ENCODE measurements at places on chromosomes 2 and 18. TPM values are rescaled to one million over a fixed set of nuclear protein-coding genes. Genes with fewer than 3 reads are reported as not detected.

The CD207 gene
- not detected for total RNA-seq

The CIAO1 gene
- total RNA-seq: 131 TPM

The GPR39 gene
- 37.0 TPM for total RNA-seq

The LCT gene
- total RNA-seq: 14.9 TPM

The CDH20 gene
- total RNA-seq: 2.5 TPM

The ADRA2B gene
- total RNA-seq: 0.28 TPM

- no peak for DNase-seq
These were observed 8.8 kb downstream of the KHK start for GRCh38 chr2:27095427-27095744.

DNA sequence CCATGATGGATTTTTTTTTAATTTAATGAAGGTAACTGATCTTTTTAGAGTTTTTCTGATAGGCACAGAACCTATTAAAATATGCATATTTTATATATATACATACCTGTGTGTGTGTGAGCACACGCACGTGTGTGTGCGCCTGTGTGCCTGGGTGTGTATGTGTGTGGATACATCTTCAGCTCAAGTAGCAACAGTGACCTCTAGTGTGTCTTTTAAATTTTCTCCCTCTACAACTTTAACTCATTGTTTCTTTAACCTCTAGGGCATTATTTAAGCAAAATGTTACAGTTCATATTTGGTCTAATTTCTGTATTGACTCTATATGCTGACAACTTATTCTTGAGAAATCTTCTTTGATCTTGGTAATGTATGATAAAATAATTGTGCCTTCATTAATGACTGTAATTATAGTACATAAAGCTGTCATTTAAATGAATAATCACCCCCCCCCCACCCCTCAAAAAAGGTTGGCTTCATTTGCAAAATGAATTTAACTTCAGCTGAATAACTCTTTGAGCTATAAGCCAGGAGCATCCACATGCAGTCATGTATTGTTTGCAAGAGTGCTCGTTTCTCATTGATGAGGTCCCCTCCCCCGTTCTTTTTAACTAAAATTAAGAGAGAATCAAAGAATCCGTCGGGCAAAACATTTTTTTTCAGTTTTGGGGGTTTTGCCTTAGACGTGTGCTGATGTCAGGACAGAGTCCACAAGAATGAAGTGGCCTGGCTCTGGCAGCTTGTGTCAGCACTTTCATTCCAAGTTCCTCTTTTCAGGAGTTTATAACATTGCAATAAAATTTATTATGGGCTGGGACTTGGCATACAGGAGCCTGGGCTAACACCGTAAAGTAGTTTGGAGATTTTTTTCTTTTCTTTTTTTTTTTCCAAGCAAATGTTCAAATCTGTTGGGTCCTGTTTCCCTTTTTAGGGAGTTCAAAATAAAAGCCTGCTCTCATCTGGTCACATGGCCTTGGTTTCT is 80.0 kb downstream of the ETAA1 start:
- DNase-seq: no peak

DNA sequence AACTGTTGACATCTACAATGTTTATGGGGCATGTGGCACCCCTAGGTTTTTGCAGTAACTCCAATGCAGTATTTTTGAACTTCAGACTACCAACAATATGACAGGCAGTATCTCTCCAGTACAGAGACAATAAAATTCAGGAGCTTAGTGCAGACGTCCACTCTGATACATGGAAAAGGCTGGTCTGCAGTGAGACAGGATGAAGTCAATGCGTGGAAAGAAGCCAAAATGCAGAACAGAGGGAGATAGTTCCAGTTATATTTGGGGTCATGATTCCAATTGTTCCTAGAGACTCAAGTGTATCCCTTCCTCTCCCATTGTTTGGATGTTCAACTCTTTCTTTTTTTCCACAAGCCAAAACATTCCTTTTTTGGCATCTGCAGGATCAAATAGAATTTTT is 18.7 kb upstream of the SMAD2 start:
- DNase-seq: no peak

- DNase-seq: no peak
These were observed 5.3 kb upstream of the KCTD18 start for GRCh38 chr2:200515155-200515554.

GRCh38 chr2:149271575-149271974 is 58.8 kb upstream of the LYPD6 start:
- DNase-seq: no peak

DNA sequence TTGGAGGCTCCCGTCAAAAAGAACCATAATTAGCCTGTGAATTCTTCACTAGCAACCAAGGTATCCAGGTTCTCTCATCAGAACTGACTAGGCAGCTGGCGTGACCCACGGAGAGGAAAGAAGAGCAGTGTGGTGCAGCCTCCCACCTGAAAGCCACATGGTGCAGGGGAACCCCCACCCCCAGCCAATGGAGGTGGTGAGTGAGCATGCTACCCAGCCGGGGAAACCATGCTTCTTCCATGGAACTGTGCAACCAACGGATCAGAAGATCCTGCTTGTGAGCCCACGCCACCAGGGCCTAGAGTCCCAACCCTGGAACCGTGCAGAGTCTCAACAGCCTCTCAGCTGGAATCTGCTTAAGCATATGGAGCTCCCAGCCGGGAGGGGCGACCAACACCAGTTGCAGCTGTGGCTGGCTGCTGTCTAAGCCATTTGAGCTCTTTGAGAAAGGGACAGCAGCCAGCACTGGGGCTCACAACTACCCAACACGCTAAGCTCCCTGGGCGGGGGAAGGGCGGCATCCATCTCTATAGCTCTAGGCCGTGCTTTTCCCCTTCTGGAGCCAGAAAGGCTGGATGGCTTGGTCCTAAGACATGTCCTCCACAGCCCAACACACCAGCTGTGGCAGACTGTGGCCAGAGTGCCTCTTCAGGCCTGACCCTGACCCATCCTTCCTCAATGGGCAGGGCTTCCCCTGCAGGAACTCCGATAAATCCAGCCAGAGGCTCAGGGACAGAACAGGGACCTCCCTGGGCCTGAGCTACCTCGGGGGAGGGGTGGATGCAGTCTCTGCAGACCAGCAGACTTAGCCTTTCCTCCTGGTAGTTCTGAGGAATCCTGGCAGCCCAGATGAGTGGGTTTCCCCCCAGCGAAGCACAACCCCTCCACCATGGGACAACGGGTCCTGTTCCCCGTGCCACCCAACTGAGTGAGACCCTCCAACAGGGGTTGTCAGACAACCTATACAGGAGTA is 151.4 kb upstream of the NXPH2 start:
- no peak for DNase-seq

DNA sequence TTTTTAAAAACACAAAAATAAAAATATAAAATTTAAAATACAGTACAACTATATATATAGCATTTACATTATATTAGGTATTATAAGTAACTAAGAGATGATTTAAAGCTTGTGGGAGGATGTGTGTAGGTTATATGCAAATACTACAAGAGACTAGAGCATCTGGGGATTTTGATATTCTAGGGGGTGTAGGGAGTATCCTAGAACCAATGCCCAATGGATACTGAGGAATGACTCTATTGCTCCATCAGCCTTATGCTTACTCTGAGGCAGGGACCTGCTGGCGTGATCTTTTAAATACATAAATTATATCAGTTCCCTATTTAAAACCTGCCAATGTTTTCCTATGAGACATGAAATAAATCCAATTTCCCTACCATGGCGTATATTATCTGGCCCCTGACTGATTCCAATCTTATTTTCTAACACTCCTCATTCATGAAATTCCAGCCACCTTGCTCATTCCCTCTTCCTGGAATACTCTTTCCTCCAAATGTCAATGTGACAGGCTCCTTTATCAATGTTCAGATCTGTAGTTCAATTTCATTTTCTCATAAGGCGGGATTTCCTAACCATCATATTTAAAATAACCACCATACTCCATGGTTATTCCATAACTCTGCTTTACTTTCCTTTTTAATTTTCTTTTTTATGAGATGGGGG is 22.2 kb downstream of the SP3 start:
- no peak for DNase-seq

- DNase-seq: no peak
These were observed 921.4 kb upstream of the LRATD1 start for GRCh38 chr2:13711154-13711553.

DNA sequence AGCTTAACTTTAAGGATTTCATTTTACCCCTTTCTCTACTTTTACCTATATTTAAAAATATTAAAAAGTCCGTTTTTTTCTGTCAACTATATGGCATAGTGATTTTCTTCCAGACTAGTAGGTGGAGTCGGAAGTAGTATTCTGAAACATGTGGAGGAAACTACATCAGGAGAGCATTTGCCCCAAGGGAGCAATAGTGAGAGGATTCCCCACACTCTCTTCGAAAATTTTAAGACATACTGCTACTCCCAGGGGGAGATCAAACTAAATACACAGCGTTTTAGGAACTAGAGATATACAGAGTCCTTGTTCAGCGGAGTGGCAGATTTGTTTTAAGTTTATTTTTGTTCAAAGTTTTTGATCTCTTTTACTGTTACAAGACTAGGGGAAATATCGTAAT is 40.6 kb downstream of the METAP1D start:
- DNase-seq: no peak

- no peak for DNase-seq
These were observed 96.6 kb downstream of the RHBDD1 start for GRCh38 chr2:226932443-226932842.

DNA sequence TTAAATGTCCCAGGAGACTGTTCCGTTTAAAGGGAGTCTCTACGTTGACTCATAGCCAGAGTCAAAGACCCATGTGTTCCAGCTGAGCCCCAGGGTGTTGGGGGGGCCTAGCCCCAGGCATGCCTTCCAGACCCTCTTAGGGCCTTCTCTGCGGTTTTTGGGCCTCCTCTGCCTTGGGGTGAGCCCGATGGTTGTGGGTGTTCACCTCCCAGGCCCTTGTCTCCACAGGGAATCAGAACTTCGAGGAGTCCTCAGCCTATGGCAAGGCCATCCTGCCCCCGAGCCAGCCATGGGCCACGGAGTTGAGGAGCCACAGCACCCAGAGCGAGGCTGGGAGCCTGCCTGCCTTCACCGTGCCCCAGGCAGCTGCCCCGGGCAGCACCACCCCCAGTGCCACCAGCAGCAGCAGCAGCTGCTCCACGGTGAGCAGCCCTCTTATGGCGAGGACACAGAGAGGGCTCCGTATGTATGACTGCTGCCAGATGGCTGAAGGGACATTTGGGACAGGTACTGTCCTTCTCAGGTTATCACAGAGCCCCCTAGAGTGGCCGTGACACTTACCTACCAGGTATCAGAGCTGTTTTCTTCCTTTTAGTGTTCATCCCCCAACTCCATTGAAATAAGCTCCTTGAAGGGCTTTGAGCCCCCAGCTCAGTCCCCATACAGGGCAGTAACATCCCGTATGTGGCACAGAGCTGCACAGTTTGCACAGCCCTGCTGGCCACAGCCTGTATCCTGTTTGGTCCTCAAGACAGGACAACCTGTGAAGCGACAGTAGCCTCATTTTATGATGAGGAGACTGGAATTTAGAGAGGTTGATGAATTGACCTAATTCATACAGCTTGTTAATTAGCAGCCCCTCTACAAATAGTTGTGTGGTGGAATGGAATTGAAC is 80.7 kb downstream of the EPAS1 start:
- no peak for DNase-seq

DNA sequence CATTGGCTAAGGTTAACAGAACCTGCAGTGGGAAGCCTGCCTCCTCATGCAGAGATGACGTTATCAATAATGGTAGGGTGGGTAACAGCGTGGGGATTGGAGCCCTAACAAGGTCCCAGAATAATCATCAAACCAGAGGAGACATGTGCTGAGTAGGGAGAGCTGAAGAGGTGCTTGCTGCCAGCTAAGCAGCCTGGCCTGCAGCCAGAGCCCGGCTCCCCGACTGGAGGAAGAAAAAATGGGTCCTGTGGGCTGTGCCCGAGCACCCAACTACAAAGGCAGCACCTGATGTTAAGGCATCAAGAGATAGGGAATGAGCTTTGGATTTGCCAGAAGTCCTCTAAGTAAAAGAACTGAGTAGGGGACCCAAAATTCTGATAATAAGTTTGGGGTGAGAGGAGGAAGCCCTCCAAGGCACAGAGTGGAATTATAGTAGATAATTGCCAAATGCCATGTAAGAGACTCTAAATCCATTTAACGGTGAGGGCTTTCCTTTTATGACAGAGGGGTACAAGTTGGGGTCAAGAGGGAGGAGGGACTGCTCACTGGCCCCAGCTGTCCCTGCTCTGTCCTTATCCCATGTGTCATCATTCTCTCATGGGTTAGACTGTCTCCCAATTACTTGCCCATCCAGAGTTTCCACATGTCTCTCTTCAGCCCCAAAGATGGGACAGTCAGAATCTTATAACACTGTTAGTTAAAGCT is 156.1 kb downstream of the ANTXR1 start:
- no peak for DNase-seq

DNA sequence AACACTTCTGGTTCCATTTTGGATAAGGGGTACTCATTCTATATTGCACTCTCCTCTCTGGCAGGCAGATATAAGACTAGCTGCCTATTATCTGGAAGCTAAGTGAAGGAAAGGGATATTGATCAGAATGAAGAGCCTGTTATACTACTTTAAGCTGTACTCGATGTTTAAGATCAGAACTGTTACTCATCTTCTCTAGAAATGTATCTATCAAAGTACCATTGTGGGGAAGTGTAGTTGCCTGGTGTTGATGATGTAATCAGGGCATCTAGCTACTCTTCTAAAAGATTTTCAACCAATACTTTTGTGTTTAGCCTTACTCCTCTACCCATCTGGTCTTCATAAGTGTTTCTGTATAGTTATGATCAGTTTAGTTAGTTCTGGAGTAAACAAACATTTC is 5.8 kb downstream of the CAMKMT start:
- no peak for DNase-seq

GRCh38 chr2:191148791-191149190 is 2.0 kb downstream of the STAT4 start:
- DNase-seq: no peak

GRCh38 chr2:214104219-214104618 is 306.6 kb upstream of the VWC2L start:
- no peak for DNase-seq

- no peak for DNase-seq
These were observed 14.0 kb upstream of the PRKCE start for GRCh38 chr2:45637440-45637839.

DNA sequence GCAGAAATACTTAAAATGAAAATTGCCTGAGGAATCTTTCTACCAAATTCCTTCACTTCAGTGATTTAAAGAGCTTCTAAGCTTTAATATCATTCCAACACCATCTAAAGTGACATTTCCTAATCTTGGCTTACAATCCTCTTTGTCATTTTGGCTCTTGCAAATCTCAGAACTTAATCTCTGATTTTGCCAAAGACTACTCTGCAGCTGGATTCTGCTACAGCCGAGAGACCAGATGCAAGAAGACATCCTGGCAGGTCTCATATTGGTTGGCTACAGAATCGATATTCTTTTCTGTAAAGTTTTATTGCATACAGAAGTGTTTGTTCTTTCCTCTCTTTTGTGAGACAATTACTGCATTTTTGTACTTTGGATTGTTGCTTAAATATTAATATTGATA is 716.5 kb upstream of the LRATD1 start:
- DNase-seq: no peak

DNA sequence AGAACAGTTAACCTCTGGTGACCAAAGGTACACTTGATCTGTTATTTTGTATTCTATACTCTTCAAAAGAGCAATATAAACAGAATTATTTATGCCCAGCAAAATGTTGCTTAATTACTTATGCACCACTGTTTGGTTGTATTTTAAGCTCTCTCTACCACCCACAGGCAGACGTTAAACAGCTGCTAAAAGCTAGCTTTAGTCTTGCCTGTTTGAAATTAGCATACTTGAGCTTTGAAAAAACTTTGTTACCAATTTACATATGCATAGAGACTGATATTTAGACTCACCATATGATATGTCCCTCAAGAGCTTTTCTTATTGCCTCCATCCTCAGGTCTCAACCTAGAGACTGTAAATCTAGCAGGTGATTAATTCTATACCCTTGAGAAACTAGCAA is 426.9 kb downstream of the NR4A2 start:
- no peak for DNase-seq
